SW480 (cell line): ENCODE measurements at places on chromosomes 16 and 17.

- DNase-seq, result no peak
These were observed 53.0 kb upstream of the MNT start for GRCh38 chr17:2453866-2454265.

DNA sequence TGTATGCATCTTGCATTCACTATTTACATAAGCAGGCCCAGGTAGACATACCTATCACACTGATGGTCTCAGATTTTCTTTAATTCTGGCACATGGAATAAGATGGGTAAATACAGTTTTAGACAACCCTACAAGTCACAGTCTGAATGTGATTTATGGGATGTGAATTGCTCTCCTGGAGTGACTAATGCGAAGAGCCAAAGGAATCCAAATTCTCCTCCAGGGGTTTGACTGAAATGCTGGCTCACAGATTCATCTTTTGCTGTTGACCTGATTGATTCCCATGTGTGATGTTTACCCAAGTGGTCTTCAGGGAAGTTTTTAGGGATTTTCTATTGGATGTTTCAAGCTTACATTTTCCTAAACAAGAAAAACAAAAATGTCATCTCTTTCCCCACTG lies 277.9 kb upstream of the MON1B start:
- DNase-seq, result no peak

DNA sequence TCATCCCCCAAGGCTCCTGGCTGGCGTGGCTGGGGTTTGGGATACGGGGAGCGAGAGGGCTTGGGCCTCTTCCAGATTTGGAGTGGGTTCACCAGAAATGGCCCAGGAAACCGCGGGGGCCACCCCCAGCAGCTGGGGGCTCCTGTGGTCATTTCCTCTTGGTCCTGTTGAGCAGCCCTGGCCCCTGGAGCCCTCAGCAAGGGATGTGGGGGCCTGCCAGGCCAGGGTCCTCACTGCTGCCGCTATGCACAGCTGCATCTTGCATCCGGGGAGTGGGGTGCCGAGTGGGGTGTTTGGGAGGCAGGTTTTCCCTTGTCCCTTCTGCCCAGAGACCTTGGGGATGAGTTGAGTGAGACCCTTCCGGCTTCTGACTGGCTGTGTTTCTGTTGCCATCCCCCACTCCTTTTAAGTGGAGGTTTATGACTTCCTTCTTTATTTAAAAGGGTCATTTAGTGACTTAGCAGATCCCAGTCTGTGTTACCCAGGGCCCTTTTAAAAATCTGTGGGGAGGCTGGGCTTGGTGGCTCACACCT lies 319.8 kb downstream of the SEC14L1 start:
- DNase-seq, result no peak

DNA sequence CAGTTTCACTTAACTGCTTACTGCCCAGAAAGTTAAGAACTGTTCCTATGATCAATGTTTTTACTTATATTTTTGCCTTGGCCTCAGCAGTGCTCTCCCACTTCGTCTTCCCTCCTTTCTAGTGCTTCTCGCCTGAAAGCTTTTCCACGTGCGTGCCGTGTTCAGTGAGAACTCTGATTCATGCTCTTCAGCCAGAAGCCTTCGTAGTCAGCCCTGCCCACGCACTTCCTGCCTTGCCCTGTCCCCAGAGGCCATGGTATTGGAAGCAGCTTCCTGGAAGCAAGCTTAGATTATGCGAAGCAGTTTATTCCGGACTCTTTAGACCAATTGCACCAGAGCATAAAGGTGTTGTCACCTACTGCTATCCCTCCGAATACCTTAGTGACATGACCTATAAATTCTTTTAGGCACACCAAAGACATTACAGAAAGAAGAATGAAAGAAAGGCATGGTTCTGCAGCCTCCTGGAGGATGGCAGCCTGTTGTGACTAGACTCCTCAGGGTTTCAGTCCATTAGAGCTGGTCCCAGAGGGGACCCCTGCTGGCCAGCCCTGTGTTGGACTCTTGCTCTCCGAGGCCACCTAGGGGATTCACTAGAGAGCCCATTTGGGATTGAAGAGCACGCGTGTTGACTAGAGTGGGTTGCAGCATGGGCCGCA lies 105.2 kb downstream of the RPTOR start:
- peak; percentile 53 for DNase-seq

- DNase-seq, result no peak
These were observed 26.0 kb upstream of the MRC2 start for GRCh38 chr17:62601471-62601870.

DNA sequence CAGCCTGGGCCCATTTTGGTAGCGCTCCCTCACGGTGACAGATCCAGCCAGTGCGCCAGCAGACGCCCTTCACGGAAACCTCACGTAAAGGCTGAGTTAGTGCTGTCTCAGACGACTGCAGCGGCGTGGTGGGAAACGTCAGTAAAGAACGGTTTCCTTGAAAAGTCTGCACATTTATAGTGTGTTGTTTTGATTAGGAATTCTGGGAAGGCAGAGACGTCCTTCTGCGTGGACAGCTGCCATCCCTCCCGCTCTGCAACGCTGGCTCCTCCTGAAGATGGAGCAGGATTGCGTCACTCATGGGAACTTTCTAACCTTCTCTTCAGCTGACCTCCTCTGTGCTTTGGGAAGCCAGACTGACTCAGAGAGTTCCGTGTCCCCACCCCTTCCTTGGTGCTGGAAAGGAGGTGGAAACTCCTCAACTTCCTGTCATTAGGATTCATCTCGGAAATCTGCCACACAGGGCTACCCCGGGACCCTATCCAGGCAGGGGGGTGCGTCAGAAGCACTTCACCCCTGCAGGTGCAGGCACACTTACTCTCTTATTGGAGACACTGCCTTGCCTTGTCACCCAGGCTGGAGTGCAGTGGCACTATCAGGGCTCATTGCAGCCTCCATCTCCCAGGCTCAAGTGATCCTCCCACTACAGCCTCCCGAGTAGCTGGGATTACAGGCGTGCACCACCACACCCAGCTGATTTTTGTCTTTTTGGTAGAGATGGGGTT lies 24.3 kb upstream of the CRISPLD2 start:
- DNase-seq, result no peak

- no peak for DNase-seq
These were observed 5.1 kb downstream of the PRSS22 start for GRCh38 chr16:2852731-2853507.

DNA sequence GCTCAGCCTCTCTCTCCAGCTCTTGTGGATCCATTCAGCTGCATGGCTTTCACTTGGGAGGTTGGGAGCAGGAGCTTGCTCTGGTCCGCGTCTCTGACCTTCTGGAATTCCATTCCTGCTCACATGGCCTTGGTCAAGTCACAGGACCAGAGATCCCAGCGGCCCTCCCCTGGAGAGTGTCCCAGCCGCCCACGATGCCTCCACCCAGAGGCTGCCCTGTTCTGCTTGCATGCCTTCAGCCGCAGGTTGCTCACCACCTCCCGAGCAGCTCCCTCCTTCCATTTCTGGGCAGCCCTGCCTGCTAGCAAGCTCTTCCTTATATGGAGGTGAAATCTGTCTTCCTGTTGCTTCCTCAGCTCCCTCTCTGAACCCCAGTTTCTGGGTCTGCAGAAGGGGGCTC lies 32.6 kb downstream of the RAI1 start:
- no peak for DNase-seq

GRCh38 chr17:27322026-27322425 lies 28.1 kb downstream of the WSB1 start:
- DNase-seq, result no peak

GRCh38 chr16:79988089-79988488 lies 387.6 kb upstream of the MAF start:
- DNase-seq, result no peak

DNA sequence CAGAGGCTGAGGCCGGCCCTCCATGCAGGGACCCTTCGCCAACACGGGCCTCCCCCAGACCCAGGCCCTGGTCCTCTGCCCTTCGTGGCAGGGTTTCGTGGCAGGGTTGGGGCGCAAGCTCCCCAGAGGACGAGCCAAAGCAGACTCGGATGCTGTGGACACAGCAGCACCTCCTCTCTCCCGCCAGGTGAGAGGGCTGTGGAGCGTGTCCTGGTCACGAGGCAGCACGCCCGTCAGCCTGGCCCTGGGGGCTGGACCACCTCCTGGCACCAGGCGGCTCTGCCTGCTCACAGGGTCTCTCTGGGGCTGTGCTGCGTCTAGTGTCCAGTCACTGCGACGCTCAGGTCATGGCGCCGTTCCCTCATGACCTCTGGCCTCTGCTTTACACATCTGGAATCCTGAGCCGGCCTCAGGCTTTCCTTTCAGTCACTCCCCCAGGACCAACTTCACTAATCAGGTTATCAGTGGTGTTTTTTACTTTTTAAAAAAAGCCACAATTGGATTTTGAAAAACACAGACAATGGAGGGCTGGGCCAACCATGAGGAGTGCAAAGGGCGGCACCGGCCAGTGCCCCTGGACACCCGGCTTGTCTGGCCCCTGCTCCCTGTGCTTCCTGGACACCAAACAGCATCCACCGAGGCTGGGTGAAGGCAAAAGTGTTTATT lies 5.4 kb downstream of the NDUFAF8 start:
- no peak for DNase-seq

DNA sequence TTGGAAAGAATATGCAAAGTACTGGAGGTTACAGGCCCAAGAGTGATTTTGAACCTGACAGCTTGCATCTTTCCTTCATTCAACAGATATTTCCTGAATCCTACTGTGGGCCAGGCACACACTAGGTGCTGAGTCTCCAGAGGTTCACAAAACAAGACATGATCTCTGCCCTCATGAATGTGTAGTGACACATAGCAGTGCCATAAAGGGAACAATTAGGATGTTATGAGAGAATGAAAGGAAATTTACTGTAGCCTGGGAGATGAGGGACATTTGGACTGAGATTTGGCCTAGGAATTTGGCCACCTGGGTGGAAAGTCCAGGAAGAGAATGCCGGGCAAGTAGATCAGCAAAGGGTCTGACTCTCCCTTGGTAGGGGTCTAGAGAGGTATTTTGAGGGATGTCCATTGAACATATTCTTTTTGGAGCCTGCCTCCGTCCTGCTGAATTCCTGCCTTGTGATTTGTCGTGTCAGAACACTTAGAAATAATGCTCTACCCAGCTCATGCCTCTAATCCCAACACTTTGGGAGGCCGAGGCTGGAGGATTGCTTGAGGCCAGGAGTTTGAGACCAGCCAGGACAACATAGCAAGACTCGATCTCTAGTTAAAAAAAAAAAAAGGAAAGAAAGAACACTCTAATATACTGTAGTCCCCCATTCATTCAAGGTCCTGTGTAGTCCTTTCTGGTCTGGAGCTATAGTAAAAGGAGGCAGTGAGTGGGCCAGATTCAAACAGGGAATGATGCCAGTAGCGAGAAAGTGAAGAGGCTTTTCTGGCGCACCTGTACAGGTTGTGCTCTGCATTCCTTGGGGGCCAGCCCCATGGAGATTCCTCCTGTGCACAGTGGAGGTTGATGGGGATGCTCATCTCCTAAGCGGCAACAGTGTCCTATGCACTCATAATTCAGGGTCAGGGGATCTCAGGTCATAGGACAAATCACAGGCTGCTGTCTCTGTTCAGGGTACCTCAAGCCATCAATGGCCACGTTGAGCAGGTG lies 90.6 kb upstream of the CLEC18A start:
- DNase-seq, result no peak
